GF-D8 (cell line): ENCODE measurements at places on chromosomes 11 and 22.

GRCh38 chr11:2718817-2719438 lies 19.1 kb upstream of the KCNQ1OT1 start:
- no peak for DNase-seq

- no peak for DNase-seq
Measured at GRCh38 chr11:107969219-107969618, 39.5 kb upstream of the CUL5 start.

GRCh38 chr11:94775567-94776327 lies 7.6 kb downstream of the AMOTL1 start:
- no peak for DNase-seq

GRCh38 chr22:42511401-42511891 lies 8.2 kb downstream of the RRP7A start:
- no peak for DNase-seq

GRCh38 chr22:37492428-37493344 lies 6.5 kb upstream of the MFNG start:
- peak; percentile 4 for DNase-seq

- DNase-seq: no peak
Measured at GRCh38 chr22:21927174-21927823, 25.3 kb downstream of the PPM1F start.

- DNase-seq: no peak
Measured at GRCh38 chr11:91972665-91973266, 251.9 kb upstream of the FAT3 start.
